ENCODE measurements at places on chromosomes 13 and 19. TPM values are rescaled to one million over a fixed set of nuclear protein-coding genes. Genes with fewer than 3 reads are reported as not detected.

DNA sequence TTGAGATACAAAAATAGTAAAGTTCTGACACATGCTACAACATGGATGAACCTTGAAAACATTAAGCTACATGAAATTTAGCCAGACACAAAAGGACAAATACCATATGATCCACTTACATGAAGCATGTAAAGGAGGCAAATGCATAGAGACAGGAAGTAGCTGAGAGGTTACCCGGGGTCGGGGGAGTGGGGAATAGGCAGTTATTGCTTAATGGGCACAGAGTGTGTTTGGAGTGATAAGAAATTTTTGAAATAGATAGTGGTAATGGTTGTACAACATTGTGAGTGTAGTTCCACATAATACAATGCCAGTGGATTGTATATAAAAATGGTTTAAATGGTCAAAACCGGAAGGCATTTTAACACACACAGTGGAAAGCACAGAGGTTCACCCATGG, 4.3 kb downstream of the N4BP2L1 start:
- DNase-seq, result no peak

GRCh38 chr13:77516342-77516789, 19.1 kb upstream of the SCEL start:
- no peak for DNase-seq

DNA sequence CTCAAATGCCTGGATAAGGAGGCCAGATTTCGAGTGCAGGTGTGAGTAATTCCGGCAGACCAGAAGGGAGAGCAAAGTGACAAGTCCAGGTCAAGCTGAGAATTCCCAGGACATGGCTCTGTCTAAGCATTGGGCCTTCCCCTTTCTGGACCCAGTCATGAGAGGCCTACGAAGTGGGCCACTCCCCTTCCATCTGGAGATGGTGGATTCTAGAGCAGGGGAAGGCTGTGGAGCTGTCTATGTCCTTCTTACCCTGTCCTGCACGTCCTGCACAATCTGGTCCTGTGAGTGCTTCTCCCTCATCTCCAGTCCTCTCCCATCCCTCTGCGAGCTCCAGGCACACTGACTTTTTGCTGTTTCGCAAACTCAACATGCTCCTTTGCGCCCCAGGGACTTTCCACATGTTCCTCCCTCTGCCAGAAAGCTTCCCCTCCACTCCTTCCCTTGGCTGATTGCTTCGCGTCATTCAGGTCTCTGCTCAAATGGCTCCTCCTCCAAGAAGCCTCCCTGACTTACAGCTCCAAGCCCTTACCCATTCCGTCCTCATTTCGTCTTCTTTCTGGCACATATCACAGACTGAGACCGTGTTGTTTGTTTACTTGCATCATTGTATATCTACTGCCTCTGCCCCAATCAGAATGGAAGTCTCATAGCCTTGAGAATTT, 193.2 kb downstream of the URI1 start:
- DNase-seq, result no peak

DNA sequence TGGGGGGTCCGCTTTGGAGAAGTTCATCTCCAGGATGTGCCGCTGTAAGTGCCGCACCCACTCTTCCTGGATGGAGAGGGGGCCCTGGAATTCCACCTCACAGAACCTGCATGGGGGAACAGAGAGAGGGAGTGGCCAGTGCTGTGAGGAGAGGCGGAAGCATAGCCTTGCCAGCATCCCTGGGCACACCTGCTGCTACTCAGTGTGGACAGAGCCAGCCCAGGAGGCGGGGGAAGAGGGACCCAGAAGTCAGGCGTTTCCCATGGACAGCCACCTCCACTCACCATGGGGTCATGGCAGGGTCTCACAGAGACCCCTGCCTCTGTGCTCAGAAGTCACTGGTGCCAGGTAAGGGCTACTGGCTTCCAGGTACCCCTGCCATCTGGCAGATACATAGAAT, 4.3 kb upstream of the AKAP8L start:
- no peak for DNase-seq

- DNase-seq, result no peak
Observed at GRCh38 chr13:45439008-45439407, 20.8 kb upstream of the SLC25A30 start.

GRCh38 chr13:96285729-96286128, 195.8 kb downstream of the HS6ST3 start:
- DNase-seq, result no peak

GRCh38 chr13:73672492-73672891, 461.7 kb downstream of the KLF12 start:
- DNase-seq, result peak; percentile 21

The ATP13A1 gene
- total RNA-seq, result 86.5 TPM

The SIGLEC14 gene
- total RNA-seq, result 5.9 TPM
